ENCODE measurements at places on chromosomes 5 and 9.

DNA sequence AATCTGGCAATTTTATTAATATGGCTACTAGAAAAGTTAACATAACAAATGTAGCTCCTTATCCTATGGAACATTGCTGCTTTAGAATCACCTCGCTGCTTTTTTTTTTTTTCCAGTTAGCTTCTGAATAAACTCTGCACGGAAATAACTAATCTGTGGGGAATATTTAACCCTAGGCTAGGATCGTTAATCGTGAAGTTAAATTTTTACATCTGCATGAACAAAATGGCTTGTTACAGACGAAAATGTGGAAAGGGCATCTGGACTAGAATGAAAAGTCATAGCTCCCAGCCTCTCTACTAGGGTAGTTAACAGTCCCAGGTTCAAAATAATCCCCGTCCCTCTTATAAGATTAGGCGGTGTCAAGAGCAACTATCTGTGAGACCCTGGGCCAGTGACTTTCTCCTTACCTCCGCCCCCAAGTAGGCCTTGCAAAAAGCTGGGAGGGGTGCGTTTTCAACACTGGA is 470 bp upstream of the SLC22A5 start:
- no peak for DNase-seq

GRCh38 chr5:125014202-125014601 is 267.8 kb upstream of the ZNF608 start:
- DNase-seq: no peak

DNA sequence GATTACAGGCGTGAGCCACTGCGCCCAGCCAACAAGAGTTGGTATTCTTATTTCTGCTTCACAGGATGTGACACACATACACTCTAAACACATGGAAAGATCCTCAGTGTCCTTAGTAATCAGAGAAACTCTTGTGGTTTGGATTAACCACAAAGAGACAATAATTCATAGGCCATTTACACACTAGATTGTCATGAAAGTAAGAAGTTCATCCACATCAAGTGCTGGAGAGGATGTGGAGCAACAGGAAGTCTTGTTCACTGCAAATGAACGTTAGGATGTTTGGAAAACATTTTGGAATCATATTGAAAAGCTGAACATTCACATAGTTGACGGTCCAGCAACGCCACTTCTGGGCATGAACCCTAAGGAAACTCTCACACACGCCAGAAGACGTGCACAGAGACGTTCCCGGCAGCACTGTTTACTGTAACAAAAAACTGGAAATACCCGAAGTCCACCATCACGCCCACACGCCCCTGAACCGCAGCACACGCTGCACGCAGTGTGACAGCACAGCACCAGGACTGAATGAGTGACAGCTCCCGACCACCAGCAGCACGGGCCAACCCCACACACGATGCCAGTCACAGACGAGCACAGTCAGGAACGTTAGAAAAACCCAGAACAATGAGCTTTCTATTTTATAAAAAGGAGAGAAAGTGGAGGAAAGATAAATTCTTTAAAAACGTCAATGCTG is 87.6 kb downstream of the COL23A1 start:
- DNase-seq: no peak

- DNase-seq: no peak
These were observed 9.7 kb downstream of the NR2F1-AS1 start for GRCh38 chr5:93571114-93571949.

DNA sequence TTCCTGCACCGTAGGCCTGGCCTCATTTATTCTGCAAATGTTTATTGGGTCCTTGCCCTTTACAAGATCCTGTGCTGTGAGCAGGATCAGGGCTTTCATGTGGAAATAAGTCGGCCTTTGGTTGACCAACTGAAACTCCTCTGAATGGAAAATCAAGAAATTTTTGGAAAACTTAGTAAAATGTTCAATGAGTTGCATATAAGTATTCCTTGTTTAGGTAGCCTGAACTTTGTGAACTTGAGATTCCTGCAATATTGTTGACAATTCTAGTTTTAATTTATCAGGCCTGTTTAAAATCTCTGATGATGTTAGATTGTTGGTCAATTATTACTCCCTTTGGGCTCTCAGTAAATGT is 1.1 kb downstream of the MAML1 start:
- no peak for DNase-seq

DNA sequence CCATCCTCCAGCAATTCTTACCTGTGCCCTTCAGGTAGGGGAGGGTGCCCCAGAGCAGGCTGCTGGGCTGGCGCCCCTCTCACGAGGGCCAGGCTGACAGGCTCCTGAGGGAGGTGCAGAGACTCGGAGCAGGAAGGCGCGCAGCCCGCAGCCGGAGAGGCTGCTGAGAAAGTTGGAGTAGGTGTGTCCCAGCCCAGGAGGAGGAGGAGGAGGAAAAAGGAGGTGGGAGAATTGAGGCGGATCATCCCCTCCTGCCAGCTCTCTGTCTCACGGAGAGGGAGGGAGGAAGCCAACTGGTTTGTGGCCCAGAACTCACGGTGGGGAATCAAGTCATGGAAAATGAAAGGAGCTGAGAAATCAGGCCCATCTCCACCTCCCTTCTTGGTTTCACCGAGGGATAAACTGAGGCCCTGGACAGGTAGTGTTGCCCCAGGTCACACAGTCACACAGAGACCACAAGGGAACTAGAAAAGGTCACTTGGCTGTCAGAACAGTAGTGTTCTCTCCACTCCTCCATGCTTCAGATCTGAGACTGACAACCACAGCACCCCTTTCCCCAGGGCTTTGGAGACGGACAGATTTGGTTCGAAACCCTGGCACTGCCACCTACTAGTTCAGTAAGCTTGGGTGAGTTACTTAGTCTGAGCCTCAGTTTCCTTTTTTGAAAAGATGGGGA is at the start of gene FAT2:
Gene FAT2 (minus strand): TSS at position 188 of the 676 bp plus-strand sequence. CDS start 22,400 bp downstream, outside the sequence.
- no peak for DNase-seq

- no peak for DNase-seq
These were observed 58.6 kb downstream of the LRSAM1 start for GRCh38 chr9:127509955-127510299.

DNA sequence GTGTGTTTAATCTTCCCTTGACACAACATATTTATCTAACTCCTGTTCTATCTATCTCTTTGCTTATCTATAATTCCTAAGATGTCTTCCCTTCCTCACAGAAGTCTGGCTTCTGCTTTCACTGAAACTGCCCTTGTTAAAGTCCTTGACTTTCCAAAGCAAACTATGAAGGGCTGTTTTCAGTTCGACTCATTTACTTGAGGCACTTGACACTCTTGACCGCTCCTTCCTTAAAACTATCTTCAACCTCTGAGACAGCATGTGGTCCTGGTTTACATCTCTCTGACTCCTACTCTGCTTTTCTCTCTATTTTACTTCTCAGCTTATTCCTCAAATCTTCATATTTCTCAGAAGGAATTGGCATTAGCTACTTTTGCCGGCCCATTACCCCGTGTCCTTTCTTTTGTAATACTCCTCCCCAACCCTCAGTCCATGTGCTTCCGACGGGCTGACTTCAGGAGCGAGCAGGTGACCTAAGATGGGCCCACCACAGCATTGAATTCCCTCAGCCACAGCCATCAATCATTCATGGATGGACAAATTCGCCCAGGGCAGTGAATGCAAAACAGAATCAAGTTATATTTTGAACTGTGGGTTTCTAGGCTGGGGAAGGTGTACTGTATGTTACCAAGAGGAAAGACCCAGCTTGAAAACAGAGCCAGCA is 1089.2 kb downstream of the PTPRD start:
- no peak for DNase-seq

DNA sequence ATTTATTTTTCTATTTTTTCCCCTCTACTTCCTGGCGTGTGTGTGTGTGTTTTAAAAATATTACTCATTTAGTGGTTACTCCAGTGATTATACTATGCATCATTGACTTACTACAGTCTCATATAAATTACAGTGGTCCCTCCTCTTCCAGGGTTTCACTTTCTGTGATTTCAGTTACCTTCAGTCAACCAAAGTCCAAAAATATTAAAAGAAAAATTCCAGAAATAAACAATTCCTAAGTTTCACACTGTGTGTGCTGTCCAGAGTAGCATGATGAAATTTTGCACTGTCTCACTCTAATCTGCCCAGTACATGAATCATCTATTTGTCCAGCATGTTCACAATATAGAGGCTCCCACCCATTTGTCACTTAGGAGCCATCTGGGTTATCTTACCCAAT is 47.4 kb upstream of the CCDC112 start:
- DNase-seq: no peak

DNA sequence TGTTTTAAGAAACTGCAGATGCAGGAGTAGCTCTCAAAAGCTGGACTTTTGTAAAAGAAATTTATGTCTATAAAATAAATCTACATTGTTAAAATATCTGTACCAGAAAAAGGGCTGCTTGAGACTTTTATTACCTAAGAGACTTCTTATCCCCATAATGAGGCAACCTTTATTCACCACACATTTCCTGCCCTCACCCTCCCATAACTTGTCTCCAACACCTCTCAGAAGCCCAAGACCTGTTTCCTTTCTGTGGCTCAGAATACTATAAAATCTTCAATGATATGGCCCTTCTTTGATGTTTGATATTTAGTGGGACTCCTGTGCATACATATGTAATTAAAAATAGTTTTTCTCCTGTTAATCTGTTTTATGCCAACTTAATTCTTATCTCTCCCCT is 141.5 kb upstream of the FER start:
- no peak for DNase-seq

GRCh38 chr9:132011309-132011708 is 68.4 kb downstream of the MED27 start:
- no peak for DNase-seq

DNA sequence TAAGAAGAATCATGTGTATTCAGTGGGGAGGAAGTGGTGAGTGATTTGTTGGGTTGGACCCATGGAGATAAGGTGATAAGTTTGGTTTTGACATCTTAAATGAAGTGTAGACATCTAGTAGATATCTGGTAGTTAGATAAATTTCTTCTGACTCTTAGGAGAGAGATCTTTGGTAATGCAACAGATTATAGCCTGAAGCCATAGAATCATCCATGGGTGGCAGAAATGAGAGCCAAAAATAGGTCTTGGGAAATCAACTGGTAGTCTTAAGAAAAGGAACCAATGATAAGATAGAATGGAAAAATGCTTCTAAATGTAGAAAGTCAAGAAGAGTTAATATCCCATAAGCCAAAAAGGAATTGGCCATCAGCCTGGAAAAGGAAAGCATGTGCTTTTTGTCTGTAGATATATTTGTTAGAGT is 532.7 kb upstream of the GRAMD2B start:
- DNase-seq: no peak

GRCh38 chr9:68685770-68686169 is 19.3 kb upstream of the PIP5K1B start:
- DNase-seq: no peak

Data from stimulated activated CD8-positive, alpha-beta memory T cell treated with anti-CD3 and anti-CD28 coated beads, Interleukin-15, amount 100 ng/mL, for 1 hour (primary cell).